Stimulated activated CD4-positive, alpha-beta T cell treated with anti-CD3 and anti-CD28 coated beads, Interleukin-1b, Interleukin-23, amount 100 ng/mL, for 24 hours (primary cell): ENCODE measurements at places on chromosomes 3 and 15.

DNA sequence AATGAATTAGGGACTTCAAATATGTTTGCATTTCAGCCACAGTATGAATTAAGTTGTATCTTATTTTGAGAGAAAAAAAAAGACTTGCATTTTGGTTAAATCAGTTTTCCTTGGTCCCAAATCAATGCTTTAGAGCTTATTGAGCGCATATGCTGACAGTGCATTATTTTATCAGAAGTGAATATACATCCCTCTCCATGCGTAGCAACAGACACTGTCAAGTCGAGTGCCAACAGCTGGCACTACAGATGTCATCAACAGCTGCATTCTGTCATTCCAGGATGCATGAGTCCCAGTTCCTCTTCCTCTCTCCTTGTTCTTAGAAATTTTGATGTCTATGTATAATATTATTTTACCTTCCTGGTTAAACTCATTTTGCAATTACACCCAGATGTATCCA lies 156.1 kb upstream of the FOXB1 start:
- no peak for DNase-seq

- no peak for DNase-seq
Measured at GRCh38 chr15:25862472-25863110, 536 bp downstream of the ATP10A start.

GRCh38 chr3:109563149-109563548 lies 225.8 kb upstream of the DPPA4 start:
- no peak for DNase-seq

GRCh38 chr3:51393564-51393963 lies 2.5 kb downstream of the RBM15B start:
- no peak for DNase-seq
